ENCODE measurements at places on chromosomes 5 and 9.
A peak's percentile ranks its signal among the peaks of the same experiment; 100 is the strongest.

DNA sequence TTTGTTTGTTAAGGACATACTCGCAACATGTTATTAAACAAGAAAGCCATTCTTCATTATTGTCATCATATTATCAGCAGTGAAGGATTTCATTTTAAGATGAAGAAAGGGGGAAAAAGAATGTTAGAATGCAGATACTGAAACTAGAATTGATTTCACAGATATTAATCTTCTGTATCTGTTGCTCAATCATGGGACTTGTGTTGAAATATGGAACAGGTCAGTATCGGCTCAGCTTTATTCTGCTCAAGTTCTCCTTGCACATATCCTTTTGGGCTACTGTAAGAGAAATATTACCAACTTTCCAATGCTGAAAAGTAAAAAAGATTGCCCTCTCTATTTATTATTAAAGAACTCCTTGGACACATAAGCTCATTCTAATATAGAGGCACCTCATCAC is 13.8 kb upstream of the ANXA1 start:
- no peak for DNase-seq

- DNase-seq: no peak
Observed at GRCh38 chr5:1473746-1474145, 28.5 kb upstream of the SLC6A3 start.

DNA sequence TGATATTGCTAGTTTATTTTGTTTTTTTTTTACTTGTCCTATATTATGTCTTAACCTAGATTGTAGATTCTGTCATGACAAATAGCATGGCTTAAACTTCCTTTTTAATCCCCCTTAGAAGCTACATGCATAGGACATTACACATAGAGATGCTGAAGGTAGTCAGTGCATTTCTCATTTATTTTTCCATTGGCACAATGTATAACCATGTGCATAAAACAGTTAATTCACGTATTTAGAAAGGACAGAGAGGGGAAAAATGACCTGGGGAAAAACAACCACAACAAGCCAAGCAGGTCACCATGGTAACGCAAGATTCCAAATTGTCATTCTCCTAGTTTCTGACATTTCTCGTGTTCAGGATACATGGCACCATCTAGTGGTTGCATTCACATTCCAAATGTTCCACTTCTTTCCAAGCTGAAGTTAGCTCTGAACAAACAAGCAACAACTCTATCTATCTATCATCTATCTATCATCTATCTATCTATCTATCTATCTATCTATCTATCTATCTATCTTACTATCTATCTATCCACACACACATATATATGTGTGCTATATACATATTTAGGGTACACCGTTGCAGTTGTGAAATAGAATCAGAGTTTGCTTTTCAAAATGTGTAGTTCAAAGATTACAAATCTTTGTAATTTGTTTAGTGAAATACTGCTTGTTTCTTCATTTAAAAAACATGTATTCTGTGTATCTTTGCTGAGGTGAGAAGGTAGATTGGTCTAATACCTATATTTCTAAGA is 487.2 kb upstream of the ST8SIA4 start:
- DNase-seq: no peak

GRCh38 chr9:79403495-79403894 is 168.3 kb upstream of the TLE4 start:
- DNase-seq: no peak

- DNase-seq: no peak
Observed at GRCh38 chr5:115194676-115195075, 25.0 kb upstream of the TRIM36 start.

GRCh38 chr9:95641586-95641985 is 124.8 kb upstream of the PTCH1 start:
- no peak for DNase-seq

DNA sequence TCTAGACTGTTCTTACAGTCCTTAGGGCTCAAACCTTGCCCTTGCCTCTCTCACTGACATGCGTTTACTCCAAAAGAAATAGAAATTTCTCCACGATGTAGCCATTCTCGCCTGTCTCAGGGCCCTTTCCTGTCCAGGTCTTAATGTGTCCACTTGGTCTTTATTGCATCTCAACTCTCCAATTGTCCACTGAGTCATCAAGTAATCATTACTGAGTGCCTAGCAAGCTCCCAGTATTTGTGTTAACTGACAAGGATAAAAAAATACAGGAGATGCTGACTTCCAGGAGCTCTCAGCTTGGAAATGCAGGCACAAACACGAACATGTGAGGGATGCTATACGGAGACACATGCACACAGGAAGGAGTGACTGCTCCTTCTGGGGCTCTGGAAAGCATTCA is 147.3 kb downstream of the ARSB start:
- no peak for DNase-seq

GRCh38 chr5:74864823-74865222 is 1.4 kb downstream of the FAM169A start:
- no peak for DNase-seq

GRCh38 chr9:122389799-122390481 is 19.1 kb downstream of the PTGS1 start:
- no peak for DNase-seq

GRCh38 chr9:112031400-112031799 is 134.8 kb downstream of the UGCG start:
- DNase-seq: no peak

DNA sequence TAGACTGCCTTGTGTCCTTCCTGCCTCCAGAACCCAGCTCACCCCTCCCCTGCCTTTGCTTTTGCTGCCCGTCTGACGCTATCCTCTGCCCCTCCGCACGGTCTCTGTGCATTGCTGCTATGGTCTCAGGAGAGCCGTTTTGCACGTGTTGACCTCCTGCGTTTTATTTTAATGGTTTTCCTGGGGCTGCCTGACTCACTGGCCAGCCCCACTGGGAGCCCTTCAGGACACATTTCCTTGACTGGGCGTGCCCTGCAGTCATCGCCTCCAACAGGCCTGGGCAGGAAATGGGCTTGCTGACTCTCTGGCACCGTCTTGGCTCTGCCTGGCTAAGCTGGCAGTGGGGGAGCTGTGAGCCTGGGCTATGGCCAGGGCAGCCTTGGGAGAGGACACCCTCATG is 17.9 kb upstream of the ASS1 start:
- DNase-seq: no peak

- no peak for DNase-seq
Observed at GRCh38 chr9:16361118-16361517, 509.4 kb downstream of the BNC2 start.

GRCh38 chr5:73394610-73395009 is 54.0 kb downstream of the FOXD1 start:
- no peak for DNase-seq

- DNase-seq: no peak
Observed at GRCh38 chr5:1889321-1890065, 6.8 kb upstream of the IRX4 start.

DNA sequence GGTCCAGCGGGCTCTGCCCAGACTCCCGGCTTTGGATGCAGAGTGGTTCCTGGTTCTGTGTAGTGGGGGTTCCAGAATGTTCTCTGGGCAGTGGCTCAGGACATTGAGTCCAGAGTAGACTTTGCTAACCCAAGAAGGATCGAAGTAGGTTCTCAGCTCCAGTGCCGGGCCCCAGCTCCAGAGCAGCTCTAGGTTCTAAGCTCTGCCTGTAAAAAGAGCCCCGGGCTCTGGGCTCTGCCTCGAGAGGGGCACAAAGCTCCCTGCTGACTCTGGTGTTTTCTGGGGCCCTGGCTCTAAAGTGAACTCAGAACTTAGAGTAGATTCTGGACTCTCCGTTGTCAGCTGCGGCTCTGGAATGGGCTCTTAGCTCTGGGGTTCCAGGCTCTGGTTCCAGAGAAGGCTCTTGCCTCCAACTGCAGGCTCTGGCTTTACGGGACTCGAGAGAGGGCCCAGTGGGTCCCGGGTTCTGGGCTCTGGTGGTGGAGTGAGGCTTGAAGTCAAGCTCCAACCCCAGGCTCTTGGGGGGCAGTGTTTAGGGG is 414 bp downstream of the WDR38 start:
- DNase-seq: no peak

- DNase-seq: no peak
Observed at GRCh38 chr5:88732181-88732633, 150.8 kb downstream of the MEF2C start.

DNA sequence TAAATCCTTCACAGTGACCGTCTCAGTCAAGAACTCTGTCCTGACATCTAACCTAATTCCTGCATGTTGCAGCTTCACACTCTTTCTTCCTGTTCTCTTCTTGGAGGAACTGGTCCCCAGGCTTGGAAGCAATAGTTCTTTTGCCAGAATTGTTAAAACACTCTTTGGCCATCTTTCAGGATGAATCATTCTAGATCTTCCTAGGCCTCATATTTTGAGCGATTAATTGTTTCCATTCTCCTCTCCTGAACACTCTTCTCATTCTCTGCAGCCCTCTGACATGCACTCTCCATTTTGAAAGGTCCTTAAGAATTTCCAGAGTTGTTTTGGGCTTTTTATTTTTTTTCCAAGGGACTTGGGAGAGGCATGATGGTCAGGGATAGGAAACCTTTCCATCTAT is 85.8 kb downstream of the FAM114A2 start:
- DNase-seq: no peak

- no peak for DNase-seq
Observed at GRCh38 chr5:7856855-7857254, 5.9 kb upstream of the CFAP90 start.

DNA sequence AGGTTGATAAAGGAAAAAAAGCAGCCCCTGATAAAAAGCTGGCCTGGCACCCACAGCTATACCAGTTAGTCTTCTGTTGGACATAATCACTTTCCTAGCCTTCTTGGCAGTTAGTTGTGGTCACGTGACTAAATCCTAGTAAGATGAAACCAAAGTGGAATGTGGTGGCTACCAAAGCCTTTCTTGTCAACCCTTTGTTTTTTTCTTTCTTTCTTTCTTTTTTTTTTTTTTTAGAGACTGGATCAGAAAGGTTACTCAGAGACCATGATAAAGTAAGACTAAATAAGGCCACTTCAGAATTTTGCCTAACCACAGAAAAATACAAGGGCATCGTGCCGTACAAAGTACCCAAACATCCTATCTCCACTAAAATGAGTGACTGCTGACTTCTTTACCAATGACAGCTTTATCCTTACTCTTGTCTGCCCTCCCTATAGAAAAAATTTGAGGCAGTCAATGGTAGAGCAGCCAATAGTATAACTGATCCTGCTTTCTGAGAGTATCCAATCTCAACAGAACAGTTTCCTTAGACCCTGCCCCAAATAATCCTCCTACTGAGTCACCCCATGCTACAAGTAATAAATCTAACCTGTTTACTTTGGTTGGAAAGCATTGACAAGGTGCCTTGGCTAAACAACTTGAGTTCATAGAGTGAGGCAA is 14.2 kb upstream of the KIF27 start:
- no peak for DNase-seq

DNA sequence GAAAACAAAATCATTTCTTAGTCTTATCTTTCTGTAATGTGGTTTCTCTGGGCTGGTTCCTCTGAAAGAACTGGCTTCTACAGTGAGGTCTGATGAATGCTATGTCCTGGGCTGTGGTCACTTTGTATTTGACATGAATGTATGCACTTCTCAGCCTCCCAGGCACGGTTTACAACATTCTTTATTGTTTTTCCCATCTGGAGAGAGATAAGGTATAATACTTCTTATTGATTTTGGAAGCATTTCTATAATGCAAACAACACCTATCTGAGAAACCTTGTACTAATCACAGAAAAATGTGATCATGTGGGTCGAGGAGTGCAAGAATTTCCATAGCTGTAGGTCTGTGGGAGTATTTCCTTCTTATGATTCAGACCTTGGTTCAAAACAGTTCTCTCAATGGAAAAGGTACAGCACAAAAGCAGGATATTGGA is 46.9 kb downstream of the ACTBL2 start:
- DNase-seq: no peak

DNA sequence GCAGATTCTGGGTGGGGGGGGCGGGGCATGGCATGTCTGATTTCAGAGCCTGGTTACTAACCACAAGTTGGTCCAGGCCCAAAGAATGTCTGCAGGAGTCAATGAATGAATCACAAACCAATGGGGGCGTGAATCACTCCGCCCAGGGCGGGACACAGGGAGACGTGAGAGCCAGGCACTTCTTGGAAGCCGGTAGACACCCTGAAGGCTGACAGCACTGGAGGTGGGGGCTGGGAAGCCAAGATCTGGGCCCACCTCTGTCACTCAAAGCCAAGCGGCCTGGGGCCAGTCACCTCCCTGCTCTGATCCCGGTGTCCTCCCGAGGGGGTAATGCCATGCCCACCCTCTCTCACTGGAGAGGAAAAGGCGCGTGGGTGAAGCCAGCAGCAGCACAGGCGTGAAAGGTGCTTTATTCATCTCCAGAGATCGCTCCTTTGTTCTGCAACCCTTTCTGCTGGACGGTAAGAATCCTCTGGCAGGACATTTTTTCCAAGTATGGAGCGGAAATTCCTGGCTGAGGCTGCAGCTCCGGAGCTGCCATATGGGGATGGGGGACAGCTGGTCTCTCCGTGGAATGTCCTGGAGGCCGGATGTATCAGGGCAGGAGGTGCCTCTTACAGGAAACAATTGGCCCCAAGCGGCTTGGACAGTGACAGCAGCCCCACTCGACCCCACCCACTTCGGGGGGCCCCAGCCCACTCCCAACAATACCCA is 85.0 kb downstream of the STK10 start:
- peak; percentile 4 for DNase-seq

- DNase-seq: no peak
Observed at GRCh38 chr5:138536665-138537315, 6.2 kb downstream of the ETF1 start.

- DNase-seq: no peak
Observed at GRCh38 chr5:57007344-57007743, 55.4 kb upstream of the MIER3 start.

DNA sequence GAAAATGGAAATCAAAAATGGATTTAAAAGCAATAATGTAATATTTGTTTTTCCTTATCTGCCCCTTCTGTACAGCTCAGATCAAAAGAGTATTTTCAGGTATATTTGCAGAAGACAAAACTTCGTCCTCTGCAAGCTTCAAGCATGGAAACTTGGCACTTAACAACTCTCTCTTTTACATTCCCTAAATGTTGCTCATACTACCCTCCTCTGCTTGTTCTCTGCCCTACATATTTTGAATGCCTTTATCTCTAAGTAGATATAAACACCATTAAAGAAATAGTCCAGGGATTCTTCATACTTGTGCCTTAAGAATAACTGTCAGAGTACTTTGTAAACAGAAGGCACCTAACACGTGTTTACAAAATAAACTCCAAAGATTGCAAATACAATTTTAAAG is 19.2 kb upstream of the SMC2 start:
- DNase-seq: no peak

- DNase-seq: no peak
Observed at GRCh38 chr5:45225571-45226031, 416.9 kb downstream of the MRPS30 start.

- DNase-seq: no peak
Observed at GRCh38 chr9:136387217-136387616, 12.8 kb downstream of the SNAPC4 start.

- DNase-seq: no peak
Observed at GRCh38 chr9:3268223-3268622, 257.6 kb downstream of the RFX3 start.

GRCh38 chr5:96062836-96063235 is 101.2 kb upstream of the ELL2 start:
- no peak for DNase-seq

DNA sequence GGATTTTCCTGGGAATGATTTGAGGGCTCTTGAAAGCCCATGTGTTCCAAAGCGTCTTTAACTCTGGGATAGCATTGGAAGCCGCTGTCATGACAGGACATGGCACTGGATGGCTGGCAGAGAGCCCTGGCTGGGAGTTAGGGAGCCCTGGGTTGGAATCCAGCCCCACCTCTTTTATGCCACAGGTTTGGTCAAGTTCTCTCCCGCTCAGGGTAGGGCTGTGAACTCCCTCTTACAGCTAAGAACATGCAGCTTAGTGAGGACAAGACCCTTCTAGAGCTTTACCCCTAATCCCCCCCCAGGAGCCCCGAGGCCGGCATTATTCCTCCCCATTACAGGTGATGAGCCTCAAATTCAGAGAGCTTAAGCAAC is 37.2 kb downstream of the OLFML2A start:
- no peak for DNase-seq
